GM04503 (cell line): ENCODE measurements at places on chromosomes 11 and 22.

- DNase-seq, result no peak
These were observed 44.4 kb downstream of the MOB2 start for GRCh38 chr11:1442163-1442562.

DNA sequence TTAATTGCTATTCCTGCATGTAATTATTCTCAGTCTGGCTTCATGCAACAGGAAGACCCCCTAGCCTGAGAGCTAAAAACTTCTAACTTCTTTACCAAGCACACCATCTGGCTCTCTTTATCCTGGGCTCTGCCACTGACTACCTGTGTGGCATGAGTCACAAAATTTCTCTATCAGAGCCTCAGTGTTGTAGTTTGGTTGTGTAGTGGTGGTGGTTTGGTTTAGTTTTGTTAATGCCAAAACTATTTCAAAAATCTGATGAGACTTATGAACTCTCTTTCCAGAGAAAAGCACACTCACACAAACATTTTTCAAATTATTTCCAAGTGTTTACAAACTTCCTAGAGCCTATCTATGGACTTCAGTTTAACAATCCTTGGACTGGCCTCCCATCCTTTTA is 7.5 kb upstream of the IL17RA start:
- DNase-seq, result peak; percentile 81

DNA sequence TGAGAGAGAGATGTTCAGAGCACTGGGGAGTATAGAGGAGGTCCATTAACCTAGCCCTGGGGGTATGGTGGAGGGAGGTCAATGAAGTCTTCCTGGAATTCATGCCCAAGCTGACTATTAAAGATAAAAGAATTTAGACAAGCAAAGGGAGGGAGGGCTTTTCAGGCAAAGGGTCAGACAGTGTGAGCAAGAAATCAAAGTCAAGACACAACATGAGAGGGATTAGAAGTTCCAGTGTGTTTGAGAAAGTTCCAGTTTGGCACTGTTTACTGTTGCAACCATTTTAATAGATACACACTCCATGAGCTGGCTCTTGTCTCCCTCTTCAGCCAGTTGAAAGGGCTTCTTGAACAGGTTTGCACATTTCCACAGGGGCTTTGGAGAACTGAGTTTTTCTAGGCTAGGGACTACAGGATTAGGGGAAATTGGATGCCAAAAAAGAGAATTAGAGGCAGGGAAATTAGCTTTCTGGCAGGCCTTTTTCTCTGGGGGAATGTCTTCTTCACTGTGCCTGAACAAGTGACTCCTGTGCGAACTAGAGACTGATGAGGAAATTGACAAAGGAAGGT is 14.7 kb upstream of the NNMT start:
- no peak for DNase-seq

GRCh38 chr11:92300876-92301275 is 76.3 kb downstream of the FAT3 start:
- no peak for DNase-seq

DNA sequence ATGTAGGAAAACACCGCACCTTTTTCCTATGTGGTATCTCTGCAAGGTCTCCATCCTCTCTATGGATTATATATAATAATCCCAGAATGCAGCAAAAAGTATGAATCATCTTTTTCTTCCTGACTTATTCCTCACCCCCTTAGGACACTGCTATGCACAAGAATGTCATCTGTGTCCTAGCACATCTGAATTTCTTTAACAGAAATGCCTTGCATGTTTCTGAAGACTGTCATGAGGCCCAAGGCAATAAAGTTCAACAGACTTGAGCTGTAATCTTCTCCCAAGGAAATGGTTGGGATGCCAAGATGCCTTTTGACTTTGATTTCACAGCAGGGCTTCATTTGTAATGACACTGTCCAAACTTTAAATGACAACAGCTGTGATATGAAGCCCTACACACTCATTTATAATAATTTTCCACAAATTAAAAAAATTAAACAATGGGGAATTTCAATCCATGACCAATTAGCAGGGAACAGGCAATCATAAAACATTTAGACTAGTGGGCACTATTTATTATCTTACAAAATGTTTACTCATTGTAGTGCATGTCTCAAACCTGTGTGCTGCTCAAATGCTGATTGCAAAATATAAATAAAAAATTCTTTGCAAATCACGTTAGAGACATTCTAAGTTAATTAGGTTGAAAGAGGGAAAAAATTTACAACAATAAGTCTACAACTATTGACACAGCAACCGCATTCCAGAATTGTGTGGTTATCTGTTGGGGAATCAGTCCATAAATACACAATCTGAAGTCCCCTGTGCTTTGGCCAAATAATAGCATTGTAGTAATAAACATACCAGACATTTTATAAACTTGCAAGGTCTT is 242.3 kb downstream of the SWAP70 start:
- DNase-seq, result peak; percentile 100

DNA sequence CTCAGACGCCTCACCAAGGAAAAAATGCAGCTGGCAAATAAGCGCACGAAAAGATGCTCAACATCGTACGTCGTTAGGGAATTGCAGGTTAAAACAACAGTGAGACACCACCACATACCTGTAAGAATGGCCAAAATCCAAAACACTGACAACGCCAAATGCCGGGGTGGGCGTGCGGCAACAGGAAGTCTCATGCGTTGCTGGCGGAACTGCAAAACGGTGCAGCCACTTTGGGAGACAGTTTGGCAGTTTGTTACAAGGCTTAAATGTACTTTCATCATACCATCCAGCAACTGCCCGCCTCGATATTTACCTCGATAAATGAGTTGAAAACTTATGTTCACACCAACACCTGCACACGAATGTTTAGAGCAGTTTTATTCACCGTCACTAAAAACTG is 7.5 kb upstream of the CTSD start:
- DNase-seq, result no peak

DNA sequence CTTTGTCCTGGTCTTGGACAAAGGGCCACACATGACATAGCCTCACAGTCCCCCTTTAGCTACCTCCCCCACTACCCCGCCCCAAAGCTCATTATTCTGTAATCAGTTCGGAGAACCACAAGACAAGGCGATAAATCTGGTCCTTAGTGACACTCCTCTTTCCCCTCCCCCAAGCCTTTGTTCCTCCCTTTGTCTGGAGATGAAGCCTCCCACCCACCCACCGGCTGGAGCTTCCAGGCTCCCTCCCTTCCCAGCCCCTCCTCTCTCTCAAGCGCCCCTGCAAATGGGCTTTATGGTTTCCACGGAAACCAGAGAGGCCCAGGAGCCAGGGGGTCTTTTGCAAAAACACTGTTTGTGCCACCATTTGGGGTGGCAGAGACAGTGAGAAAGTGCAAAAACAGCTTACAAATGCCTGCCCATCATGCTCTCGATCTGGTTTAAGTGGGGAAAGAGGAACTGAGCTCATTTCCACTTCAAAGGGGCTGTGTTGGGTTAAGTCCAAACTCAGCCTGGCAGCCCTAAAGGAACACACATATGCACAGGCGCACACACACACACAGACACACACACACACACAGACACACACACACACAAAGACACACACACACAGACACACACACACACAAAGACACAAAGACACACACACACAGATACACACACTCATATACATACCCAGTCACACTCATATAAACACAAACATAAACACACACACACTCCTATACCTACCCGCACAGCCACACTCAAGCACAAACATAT is 23.5 kb downstream of the APLNR start:
- DNase-seq, result no peak
